ENCODE measurements at places on chromosomes 16 and 17.

DNA sequence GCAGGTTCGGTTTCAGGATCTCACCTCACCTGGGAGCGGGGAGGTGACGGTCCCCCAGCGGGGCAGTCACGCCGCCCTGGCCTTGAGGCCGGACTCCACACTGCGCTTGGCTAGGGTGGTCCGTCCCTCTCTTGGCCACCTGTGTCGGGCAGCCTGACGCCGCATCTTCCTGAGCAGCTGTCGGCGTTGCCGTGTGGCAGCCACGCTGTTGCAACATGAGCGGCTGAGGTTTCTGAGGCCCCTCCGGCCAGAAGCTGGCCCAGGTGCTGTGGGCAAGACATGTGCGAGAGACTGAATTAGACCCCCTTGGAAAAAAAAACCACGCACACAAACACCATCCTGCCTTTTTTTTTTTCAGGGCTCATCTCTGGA lies 49.2 kb downstream of the IRF8 start:
- no peak for DNase-seq

DNA sequence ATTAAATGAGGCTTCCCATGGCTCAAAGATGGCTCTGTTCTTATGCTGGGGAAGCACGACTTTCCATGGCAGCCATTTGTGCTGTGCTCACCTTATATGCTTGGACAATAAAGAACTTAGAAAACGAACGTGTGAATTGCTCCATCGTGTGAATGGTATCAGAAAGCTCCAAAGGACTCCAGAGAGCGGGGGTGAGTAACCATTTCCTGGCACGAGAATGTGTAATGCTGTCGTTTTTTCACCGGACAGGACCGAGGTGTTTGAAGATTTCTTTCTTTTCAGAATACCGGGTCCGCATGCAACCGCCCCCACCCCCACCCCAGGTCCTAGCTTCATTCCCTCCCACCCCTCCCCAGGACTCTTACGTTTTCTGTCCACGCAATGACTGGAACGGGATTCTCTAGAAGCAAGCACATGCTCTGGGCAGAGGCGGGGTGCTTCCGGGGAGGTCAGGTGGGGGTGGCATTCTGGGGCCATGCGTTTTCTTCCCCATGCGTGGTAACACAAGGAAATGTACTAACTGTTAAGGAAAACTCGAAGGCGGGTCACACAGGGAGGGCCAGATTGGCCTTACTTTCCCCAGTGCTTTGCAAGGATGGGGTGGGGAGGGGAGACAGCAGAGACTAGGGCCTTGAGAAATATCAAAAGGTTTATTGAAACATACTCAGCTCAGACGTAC lies 26.2 kb downstream of the GPRC5B start:
- no peak for DNase-seq

- no peak for DNase-seq
Observed at GRCh38 chr17:48565022-48565554, 13.1 kb downstream of the HOXB4 start.

DNA sequence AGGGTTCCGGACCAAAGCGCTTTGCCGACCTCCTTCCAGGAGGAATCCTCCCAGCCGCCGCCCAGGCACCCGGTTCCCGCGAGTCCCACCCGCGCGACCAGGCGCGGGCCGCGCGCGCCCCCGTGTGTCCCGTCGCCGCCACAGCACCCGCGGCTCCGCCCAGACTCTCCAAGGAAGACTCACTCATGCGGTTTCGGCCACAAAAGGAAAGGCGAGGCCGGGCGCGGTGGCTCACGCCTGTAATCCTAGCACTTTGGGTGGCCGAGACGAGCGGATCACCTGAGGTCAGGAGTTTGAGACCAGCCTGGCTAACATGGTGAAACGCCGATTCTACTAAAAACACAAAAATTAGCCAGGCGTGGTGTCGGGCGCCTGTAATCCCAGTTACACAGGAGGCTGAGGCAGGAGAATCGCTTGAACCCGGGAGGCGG lies 3.5 kb upstream of the PKMYT1 start:
- peak; percentile 48 for DNase-seq

DNA sequence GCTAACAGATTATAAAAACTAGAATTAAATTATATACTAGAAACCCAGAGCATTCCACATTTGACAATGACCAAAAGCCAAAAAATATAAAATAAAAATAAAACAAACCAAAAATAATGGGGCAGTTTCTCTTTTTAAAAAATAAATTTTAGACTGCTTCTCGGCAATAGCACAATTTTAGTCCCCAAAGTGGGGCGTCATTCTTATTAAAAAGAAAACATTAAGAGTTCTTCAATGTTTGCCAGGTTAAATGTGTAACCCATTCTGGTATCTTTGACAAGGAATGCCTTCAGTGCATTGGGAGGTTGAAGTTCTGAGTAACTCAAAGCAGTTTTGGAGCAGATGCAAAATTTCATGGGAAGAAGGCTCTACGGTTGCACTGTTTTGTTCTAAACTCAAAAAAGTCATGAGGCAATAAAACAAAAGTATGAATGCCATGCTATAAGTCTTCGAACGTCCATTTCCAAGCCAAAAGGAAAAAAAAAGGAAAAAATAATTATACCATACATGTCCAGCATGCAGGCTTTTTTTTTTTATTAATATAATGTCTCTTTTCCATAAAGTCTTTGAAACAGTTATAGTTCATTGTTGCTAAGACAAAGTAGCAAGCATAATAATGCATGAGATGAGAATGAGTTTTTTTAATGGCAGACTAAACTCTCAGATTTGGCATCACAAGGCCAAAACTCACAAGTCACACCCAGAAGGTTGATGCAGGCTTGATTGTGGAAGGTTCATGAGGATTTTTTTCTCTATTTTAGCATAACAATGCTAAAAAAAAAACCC lies 3.1 kb downstream of the MAF start:
- no peak for DNase-seq

All from amygdala (tissue), 56 donors.